ENCODE measurements at places on chromosomes 11 and 22.

- DNase-seq, result no peak
These were observed 1.6 kb downstream of the SUN2 start for GRCh38 chr22:38753948-38754750.

GRCh38 chr22:23791738-23792645 lies 5.2 kb downstream of the SMARCB1 start:
- DNase-seq, result no peak

GRCh38 chr22:42714768-42715390 lies 5.8 kb downstream of the A4GALT start:
- DNase-seq, result no peak

- no peak for DNase-seq
These were observed 19.9 kb upstream of the TMPRSS13 start for GRCh38 chr11:117949062-117949461.

- DNase-seq, result no peak
These were observed 15.3 kb downstream of the KCNJ5 start for GRCh38 chr11:128906185-128907050.

DNA sequence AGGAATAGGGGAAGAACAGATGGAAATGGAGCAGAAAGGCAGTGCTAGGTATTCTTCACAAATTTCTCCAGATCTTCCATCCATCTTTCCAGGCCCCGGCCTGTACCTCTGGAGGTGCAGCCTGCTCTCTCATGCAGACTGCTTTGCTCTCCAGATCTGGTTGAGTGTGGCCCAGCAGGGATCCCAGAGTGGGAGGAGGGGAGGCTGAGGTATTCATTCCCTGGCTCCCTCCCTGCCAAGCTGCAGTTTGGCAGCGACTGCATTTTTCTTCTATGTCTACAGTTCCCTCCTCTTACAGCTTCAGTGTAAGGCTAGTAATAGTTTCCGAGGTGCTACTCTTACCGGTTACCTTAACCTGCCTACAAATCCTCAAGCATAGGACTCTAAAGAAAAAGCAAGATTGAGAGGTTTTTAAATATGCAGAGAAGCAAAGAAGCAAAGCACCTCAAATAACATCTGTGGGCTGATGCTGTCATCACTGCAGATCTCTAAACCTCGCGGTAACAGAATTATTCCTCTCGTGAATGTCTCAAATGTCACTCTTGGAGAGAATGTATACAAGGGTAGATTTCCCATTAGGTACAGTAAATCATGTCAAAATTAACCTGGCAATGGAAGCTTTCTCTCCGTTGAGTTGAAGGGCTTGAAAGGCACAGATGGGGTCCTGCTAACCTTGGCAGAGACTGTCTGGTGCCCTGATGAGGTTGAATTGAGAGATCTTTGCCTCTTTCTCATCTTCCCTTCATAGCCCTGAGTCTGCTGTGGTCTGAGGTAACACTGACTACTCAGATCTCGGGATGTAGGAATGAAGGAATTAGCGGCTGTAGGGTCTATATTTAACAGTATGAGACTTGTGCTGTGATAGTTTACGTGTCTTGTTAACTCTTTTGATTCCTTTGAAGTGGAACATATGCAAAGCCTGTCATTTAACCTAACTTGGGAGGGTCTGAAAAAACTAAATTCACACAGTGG lies 297.9 kb upstream of the C11orf87 start:
- no peak for DNase-seq

DNA sequence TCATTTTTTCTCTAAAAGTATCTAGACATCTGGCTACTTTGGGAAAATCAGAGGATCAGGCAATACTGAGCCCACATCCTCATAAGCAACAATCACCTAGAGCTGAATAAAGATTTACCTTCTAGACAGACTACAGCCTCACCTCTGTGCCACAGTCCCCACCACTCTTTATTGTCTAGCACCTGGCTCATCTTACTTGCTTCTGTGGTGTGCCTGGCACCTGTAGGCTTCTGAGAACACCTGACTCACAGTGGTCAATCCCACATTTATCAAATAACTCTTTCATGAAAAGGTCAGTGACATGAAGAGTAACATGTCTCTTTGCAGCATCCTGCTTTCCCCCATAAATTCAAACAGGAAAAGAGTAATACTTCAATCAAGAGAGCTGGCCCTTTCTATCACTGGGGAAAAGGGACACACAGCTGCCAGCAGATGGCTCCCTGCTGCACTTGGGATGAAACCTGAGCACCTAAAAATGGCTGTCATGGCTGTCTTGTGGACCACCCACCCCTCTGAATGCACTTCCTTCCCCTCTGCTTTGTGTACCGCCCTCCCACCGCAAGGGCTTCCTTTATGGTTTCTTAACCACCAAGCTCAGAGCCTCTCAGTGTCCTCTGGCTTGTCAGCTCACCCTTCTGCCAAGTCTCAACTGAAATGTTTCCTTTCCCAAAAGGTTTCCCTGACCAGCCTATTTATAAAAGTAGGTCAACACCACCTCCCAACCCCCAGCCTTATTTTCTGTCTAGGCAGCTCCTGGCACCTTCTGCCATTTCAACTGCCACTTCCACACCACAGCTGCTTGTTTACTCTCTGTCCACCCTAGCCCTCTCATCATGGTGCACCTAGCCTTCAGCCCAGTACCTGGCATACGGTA lies 9.3 kb downstream of the TFIP11 start:
- DNase-seq, result peak; percentile 68

GRCh38 chr22:42462016-42462415 lies 29.8 kb upstream of the NFAM1 start:
- no peak for DNase-seq

Measured in activated gamma-delta T cell treated with Interleukin-2 at 50 U/mL for 16 hours (primary cell).